ENCODE measurements at places on chromosomes 4 and X.
A peak's percentile ranks its signal among the peaks of the same experiment; 100 is the strongest.

GRCh38 chrX:13798184-13798583 is 18.7 kb downstream of the GPM6B start:
- no peak for DNase-seq

GRCh38 chr4:10179957-10180602 is 63.5 kb upstream of the WDR1 start:
- DNase-seq = no peak

- DNase-seq = no peak
Measured at GRCh38 chr4:95517576-95518345, 31.0 kb downstream of the UNC5C start.

GRCh38 chrX:8689473-8689872 is 42.5 kb downstream of the ANOS1 start:
- DNase-seq = no peak

DNA sequence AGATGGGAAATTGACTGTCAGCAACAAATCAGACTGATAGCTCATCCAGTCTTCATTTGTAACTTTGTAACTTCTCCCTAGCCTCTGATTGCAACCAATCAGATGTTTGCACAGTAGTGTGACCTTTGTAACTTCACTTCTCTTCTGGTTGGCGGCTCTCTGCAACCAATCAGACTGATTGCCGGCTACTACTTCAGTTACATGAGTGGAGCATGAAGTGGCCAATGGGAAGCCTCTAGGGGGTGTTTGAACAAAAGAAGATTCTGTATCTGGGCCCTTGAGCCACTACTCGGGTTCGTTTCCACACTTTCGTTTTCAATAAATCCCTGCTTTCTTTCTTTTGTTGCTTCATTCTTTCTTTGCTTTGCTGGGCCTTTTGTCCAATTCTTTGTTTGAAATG is 1285.8 kb downstream of the TECRL start:
- DNase-seq = no peak

- DNase-seq = no peak
Measured at GRCh38 chrX:39137363-39137954, 336.2 kb downstream of the MID1IP1 start.

GRCh38 chrX:31423609-31424189 is 351.9 kb upstream of the FTHL17 start:
- no peak for DNase-seq

DNA sequence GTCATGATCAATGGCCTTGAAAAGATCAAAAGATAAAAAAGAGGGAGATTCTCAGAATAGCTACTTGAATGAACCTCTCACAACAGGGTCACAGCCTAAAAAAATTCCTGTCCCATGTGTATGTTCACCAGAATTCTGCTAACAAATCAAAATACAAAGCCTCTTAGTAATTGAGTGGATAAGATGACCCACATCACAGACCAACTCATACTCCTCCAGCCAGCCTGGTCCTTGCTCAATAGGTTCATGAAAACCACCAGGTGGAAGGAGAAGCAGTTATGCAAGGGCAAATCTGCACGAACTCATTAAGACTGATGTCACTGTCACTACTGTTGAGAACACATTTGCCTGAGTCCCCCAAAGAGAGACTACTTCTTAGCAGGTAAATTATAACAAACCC is 21.5 kb downstream of the WDFY3 start:
- no peak for DNase-seq

DNA sequence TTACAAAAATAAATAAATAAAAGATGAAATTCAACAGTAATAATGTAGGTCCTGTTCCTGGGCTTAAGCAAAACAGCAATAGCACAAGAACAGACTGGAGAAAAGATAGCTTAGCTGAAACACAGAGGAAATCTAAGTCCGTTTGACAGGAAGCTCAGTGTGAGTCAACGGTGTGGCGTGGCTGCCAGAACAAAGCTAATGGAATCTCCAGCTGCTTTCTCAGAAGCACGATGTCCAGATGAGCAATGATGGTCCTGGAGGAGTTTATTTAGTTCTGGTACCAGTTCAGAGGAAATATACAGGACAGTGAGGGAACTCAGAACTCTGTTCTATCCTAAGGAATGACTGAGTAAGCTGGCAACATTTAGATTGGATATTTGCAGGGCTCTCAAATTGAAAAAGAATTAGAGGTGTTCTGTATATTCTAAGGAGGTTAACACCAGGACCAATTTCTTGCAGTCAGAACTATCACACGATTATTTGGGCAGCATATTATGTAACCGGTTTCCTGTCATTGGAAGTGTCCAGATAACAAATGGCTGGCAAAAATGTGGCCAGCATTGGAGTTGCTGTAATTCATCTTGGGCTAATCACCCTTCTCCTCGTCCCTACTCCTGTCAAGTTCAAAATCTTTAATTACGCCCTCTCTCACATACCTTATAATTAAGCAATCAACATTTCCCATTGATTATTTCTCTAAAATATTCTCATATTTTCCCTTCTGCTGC is 12.7 kb downstream of the GAB3 start:
- no peak for DNase-seq

DNA sequence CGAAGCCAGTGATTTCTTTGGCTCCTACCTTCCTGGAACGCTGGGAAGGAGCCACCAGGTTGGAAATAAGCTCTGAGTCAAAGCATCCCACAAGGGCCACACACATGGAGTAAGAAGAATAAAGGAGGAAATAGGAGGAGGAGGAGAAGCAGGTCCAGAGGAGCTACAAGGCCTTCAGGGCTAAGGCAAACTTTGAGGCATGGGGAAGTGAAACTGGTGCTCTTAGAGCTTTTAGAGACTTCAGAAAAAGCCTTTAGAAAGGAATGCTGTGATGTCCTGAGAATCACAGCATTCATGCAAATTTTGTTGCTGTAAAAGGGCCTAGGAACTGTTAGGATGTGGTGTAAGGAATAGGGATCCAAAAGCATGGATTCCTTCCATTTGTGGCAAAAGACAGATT is 135.9 kb upstream of the ARHGEF9 start:
- no peak for DNase-seq

DNA sequence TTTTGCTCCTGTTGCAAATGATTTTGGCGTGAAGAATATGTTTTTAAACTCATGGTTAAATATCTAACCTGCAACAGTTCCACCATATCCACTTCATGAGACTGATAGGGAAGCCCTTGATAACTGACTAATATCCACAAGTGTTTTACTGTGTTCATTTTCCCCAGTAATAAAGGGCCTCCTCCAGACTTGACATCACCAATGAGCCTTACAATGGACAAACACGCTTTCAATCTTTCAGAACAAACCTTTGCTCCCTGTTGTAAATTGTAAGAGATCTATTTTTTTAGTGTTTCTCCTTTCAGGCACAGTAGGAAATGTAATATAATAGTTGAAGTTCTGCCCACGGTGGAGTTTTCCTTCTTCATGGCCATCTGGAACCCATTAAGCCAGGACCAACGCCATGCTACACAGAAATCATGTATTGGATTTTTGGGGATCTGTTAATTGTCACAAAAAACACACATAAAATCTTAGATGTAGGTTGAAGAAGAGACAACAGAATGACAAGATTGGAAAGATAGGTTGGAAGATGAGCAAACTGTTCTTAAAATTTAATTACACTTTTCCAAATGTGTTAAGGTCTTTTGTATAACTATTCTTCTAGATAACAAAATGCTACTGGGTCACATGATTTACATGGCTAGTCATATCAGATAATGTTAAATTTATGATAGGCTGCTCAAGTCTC is 1030.1 kb downstream of the FSTL5 start:
- DNase-seq = no peak

DNA sequence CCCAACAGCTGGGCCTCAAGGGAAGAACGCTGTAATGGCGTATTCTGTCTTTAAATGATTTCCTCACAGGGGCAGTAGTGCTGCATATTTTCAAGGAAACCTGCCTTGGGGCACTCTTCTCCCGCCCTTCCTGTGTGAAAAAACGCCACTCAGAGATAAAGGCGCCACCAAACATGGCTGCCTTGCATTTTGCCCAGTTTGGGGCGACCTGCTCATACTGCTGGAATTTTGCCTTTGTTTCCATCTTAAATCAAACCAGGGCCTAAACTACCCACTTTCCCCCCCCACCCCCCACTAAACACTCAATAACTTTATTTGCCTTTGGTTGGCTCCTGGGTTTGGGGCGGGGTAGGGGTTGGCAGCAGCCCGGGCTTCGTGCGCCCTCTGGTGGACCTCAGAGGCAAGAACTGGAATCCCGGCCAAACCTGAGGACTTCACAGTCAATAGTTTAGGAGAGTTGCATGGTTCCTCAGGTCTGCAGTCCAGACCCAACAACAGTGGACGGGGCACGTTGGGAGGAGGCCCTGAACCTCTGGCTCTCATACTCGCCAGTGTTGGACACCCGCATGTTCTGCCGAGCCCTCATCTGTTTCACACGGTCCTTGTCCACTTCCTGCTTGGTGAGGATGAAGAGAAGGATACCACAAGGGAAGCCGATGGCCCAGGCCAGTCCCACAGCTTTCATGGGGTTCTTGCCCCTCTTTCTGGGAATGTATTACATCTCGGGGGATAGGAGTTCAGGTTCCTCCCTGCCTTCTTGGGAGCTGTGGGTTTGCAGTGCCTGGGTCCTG is 220.1 kb upstream of the STK26 start:
- peak; percentile 53 for DNase-seq

GRCh38 chrX:16785247-16786138 is 773 bp upstream of the TXLNG start:
- DNase-seq = no peak

GRCh38 chr4:139239127-139239772 is 40.8 kb downstream of the MGARP start:
- no peak for DNase-seq

DNA sequence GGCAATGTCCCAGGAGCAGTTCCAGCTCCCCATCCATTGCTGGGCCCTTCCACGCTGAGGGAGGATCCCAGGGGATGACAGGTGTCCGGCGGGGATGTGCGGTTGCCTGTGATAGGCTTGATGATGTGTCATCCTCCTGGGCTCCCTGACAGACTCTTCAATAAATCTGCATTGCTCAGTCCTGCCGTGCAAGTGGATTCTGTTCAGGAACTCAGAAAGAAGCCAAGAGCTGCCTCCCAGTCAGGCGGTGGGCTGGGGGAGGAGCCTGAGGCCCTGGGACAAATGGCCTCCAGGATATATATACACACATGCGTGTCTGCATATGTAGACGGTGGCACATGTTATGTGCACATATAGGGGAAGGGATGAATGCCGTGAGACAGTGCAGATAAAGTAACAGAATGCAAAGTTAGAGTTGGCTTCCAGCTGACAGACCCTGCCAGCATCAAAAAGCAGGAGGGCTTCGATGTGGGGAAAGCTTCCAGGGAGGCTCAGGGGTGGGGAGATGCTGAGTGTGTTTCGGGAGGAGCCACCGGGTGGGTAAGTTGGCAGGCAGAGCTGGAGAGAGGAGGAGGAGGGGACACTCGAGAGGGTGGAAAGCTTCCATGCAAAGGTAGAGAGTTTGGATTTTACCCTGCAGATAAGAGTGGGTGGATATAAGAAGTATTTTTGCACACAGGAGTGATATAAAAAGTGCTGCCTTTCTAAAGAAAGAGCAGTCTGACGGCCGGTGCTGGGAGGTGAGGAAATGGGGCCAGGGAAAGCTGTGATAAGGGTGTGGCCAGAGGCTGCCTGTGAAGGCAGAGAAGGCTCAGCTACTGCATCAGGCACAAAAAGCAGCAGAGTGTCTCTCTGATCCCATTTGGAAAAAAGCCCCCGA is 28.5 kb upstream of the CRMP1 start:
- no peak for DNase-seq

GRCh38 chr4:159079074-159079473 is 23.8 kb upstream of the RAPGEF2 start:
- no peak for DNase-seq

- no peak for DNase-seq
Measured at GRCh38 chr4:39054497-39054896, 7.5 kb upstream of the KLHL5 start.

- no peak for DNase-seq
Measured at GRCh38 chrX:39946822-39947221, 150.9 kb downstream of the BCOR start.

DNA sequence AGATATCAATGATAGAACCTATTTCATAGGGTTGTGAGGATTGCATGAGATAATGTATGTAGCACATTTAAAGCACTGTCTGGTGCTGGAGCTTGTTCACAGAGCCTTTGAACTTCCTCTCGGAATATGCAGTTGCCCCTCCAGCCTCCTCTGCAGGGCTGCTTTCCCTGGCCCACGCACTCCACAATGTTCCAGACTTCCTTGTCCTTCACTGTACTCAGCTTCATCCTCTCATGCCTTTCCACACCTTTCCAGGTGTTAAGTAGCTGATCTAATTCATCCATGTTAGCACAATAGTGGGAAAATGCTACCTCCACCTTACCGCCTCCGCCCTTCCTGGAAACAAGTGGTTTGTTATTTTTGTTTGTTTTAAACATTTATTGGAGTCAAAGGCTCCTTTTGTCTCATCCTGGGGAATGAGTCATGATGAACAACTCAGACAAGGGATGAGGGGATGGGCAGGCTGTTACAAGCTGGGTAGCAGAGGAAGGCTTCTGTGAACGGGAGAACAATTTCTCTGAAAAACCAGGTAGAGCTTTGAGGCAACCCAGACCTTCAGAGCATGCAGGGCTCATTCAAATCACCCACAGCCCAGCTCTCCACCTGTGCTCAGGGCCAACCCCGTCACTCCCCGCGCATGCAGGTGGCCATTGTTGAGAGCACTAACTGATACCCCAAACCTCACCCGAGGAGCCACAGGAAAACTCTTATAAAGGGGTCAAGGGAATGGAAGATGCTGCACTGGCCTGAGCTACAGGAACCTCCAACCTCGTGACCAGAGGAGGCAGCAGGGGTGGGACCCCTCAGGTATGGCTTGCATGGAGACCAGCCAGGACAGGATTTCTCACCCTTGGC is 84.9 kb upstream of the TBL1X start:
- DNase-seq = no peak

- DNase-seq = no peak
Measured at GRCh38 chr4:184313702-184314659, 96.3 kb upstream of the ENPP6 start.

GRCh38 chr4:2048831-2049230 is 10.3 kb upstream of the NAT8L start:
- no peak for DNase-seq

GRCh38 chrX:12901486-12901885 is 4.9 kb upstream of the TLR8 start:
- peak; percentile 41 for DNase-seq

DNA sequence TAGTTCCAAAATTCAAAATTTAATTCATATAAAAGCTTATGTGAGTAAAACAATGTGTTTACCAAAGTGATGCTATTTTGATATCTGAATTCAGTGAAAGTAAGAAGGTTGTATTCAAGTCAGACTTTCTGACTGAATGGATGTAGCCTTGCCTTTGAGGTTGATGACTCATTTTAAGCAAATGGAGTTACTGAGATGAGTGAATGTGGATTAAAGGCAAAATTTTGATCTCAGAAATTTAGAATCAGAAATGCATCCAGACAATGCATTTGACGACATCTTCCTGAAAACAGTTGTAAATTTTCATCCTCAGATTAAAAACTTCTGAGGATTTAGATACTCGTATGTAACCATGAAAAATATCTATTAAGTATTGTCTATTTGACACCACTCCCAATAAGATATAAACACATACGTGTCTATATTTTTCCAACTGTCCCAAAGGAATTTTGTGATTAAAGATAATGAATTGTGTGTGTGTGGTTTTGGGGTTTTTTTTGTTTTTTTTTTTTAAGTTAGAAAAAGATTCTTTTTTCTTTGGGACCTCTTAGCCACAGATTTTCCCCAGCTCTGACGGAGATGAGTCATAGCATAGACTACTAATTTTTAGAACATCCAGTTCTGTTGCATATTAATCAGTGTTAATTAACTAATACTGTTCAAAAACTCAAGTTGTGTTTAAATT is 34.4 kb downstream of the NFKB1 start:
- no peak for DNase-seq

GRCh38 chr4:112185334-112185733 is 40.1 kb downstream of the FAM241A start:
- DNase-seq = no peak

Measured in activated T-helper 9 cell treated with anti-CD3 and anti-CD28 coated beads, Interleukin-2, amount 50 U/mL, for 16 hours (primary cell).